ENCODE measurements at places on chromosomes 11 and 22.

- no peak for DNase-seq
Measured at GRCh38 chr22:40247976-40248375, 70.3 kb downstream of the TNRC6B start.

DNA sequence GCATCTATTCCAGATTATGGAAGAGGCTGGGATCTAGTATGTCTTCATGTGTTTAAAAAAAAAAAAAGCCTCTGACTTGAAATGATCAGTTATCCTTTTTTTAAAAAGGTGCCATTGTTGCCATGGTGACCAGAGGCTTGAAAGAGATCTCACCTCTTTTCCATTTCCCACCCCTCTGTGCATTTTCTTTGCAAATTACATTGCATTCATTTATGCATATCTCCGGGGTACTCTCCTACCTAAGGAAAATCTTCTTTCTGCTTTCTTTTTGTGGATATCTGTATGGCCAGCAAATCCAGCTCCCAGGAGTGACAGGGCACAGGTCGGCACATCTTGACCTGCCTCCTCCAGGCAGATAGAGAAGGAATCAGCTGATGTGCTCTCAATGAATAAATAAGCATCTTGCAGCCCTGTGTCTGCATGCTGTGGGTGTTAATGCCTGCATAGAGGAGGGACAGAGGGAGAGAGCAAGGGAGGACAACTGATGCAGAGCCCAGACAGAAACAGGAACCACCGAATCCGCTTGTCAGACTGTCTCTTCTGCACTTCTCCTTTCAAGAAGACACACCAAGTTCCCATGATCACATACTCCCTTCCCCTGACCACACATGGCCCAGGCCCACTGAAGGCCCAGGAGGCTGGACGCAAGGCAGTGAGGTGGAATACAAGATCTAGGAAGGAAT lies 50.9 kb downstream of the CWC15 start:
- no peak for DNase-seq

DNA sequence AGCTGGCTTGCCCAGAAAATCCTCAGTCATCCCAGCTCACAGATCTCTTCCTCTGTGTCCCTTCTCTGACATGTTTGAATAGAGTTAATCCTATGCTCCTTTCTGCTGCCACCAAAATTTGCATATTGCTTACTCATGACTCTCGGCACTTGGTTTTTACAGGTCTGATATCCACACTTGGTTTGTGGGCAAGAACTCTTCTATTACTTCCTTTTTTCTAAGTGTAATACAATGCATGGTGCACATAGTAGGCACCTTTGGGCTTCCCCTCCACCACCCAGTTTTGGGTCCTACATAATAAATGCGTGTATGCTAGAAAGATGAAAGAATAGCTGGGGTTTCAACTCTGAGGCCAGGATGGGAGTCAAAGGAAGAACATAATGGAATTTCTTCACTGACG lies 69.7 kb upstream of the GRK3 start:
- no peak for DNase-seq

DNA sequence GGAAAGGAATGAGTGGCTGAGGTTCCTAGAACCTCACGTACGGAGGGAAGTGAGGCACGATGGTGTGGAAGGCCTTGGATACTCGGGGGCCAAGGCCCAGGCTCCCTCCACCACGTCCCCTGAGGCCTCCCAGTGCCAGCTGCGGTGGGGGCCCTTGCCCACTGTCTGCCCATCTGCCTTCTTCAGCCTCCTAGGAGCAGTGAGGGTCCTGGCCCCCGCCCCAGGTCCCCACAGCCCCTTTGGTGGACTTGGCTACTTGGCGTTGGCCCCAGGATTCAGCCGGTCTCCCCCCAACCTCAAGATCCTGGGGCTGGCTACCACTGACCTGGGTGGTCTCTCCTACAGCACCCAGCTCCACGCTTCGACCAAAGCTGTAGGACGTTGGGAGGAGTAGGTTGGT lies 373.6 kb downstream of the TBC1D22A start:
- no peak for DNase-seq

DNA sequence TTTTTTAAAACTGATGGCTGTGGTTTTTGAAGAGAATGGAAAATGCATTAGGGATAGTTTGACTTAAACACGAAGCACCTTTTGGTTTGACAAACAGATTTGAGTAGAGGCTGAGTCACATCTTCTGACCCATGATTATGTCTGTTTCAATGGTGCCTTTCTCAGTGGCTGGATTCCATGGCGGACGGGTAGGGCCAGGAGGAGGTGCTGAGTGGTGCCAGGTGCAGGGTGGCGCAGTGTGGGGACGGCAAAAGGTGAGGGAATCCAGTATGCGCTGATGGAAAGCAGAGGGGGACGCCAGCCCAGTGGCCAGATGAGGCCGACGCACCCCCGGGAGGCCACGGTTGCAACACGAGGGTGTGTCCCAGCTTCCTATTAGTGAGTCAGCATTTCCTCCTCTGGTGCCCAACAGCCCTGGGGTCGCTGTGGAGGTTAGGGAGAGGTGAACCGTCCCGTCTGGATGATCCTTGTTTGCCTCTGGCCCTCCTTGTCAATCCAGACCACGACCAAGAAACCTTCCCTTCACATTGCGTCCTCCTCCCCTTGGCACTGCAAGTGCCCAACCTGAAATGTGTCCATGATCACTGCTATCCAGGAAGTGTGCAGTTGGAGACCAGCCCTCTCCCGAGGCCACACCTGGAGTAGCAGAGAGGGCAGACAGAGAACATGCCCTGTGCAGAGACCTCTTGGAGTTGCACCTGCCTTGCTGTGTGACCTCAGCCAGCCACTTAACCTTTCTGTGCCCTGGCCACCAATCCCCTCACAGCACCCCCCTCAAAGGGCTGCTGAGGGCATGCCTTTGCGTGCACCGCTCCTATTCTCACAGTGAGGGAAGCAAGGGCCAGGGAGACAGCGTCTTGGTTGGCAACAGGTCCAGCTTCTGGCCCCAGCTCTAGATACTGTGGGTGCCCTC lies 32.5 kb upstream of the ATXN10 start:
- peak; percentile 42 for DNase-seq

DNA sequence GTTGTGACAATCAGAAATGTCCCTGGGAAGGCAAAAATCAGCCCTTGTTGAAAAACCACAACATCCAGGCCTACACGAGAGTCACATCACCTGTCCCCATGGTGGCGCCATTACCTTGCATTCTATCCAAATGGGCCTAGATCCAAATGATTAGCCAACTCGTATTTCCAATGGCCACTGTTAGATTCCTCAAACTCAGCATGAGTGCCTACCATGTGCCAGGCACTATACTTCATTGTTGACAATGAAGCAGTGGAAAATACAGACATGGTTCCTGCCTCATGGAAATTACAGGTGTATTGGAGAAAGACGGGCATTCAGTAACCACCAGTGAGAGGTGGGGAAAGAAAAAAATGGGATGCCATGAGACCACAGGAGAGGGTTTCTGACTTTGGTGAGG lies 29.8 kb upstream of the CREB3L1 start:
- peak; percentile 64 for DNase-seq

DNA sequence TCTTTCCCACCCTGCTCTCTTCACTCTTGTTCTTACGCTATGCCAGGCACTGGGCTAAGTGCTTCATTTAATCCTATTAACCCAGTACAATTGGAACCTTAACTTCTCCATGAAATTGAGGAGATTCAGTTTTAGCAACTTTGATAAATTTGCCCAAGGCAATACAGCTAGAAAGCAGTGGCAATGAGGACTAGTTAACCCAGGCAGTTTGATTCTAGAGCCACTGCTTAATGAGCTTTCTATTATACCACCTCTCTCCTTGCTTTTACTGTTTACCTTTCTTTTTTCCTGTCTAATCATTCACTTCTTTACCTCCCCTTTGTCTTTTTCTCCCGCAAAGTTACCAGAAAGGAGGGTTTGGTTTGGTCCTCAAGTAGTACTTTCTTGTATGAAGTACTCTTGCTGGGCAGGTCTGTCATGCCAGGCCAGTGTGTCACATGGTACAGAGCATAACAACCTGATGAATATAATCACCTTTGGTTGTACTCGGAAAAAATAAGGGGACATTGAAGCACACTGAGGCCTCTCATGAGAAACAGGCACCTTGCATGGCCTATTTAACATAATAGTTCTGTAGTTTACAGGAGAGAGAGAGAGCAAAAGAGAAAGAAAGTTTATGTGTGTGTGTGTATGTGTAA lies 70.6 kb downstream of the PDHX start:
- DNase-seq: no peak

GRCh38 chr11:44776551-44777208 lies 49.9 kb downstream of the TSPAN18 start:
- DNase-seq: peak; percentile 19

DNA sequence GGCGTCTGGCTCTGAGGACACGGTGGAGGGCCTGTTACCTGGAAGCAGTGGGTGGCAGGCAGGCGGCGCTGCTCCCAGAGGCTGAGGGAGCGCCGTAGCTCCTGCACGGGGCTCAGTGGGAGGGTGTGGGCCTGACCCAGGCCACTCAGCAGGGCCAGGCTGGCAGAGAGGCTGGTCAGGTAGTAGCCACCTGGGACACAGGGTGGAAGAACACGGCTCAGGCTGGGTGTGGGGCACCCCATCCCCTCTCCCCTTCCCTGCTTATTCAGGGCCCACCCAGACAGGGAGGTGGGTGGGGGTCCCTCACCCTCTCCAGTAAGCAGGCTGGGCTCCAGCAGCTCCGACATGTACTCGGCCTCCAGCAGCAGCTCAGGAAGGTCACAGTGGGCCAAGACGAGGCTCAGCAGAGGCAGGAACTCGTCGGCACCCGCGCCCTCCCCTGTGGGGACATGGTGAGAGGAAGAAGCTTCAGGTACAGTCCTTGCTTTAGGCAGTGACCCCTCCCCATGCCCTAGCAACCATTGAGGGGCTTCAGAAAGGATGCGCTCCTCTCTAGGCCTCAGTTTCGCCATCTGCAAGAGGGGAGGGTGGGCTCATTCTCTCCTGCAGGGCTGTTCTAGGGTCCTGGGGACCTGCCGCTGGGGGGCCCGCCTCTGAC lies 2.9 kb downstream of the RIN1 start:
- DNase-seq: no peak

DNA sequence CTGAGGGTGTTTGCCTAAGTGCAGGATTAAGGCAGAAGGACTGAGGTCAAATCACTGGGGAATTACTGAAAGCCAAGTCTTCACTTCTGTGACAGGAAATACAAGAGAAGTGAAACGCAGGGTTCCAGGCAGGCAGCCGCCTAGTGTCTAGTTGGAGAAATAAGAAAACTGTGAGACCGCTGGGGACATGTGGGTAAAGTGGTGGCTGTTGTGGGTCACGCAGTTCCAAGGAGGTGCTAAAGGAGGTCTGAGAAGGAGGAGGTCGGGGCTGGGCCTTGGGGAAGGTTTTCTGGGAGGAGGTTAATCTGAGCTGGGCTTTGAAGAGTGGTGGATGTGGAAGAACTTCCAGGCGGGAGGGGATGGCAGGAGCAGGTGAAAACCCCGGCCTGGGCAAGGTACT lies 11.2 kb downstream of the MCM5 start:
- DNase-seq: no peak

- DNase-seq: no peak
Measured at GRCh38 chr11:117010808-117011540, 87.3 kb downstream of the SIK3 start.

- no peak for DNase-seq
Measured at GRCh38 chr11:32121012-32121411, 30.1 kb downstream of the RCN1 start.

DNA sequence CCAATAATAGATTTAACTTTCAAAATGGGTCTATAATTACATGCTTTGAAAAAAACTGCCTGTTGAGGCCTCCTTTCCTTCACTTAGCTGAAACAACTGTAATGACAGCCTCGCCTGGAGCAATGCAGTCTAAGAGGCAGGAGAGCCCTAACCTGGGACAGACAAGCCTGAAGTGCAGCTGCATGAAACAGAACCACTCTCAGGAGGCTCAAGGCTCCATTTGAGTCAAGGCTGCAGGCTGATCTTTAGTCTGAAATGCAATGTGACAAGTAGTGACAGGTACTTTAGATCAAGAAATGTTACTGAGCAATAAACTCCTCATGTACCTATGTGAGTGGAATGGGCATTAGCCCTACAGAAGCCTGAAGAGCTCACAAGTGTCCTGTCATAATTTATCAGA lies 414.0 kb upstream of the LUZP2 start:
- DNase-seq: no peak

DNA sequence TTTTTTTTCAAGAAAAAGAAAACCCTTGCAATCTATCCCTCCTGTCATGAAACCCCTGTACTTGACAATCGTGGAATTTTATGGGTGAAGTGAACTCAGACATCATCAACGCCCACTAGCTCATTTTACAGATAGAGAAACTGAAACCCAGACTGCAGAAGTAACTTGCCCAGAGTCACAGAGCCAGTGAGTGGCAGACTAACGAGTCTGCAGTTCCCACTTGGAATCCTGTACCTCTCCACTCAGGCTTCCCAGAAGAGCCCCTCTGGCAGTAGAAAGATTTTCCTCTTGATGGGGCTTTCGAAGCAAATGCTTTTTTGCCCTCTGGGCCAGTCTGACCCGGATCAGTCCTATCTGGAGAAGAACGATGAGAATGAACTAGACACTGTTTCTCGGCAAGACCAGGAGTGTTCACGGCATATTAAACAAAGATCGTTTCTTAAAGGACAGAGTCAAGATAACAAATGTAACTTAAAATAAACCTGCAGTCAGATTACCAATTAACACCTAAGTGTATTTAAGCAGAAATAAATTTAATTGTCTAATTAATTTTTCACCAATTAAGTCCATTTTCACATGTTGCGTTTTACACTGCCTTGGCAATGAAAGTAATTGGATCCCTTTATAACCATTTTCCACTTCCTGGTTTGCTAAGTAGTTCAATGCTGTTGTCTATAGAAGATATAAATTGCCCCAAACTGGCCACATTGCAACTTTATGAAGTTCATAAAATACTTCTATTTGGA lies 61.3 kb upstream of the CREB3L1 start:
- DNase-seq: no peak

- peak; percentile 42 for DNase-seq
Measured at GRCh38 chr22:46047841-46048595, 71.1 kb upstream of the WNT7B start.

DNA sequence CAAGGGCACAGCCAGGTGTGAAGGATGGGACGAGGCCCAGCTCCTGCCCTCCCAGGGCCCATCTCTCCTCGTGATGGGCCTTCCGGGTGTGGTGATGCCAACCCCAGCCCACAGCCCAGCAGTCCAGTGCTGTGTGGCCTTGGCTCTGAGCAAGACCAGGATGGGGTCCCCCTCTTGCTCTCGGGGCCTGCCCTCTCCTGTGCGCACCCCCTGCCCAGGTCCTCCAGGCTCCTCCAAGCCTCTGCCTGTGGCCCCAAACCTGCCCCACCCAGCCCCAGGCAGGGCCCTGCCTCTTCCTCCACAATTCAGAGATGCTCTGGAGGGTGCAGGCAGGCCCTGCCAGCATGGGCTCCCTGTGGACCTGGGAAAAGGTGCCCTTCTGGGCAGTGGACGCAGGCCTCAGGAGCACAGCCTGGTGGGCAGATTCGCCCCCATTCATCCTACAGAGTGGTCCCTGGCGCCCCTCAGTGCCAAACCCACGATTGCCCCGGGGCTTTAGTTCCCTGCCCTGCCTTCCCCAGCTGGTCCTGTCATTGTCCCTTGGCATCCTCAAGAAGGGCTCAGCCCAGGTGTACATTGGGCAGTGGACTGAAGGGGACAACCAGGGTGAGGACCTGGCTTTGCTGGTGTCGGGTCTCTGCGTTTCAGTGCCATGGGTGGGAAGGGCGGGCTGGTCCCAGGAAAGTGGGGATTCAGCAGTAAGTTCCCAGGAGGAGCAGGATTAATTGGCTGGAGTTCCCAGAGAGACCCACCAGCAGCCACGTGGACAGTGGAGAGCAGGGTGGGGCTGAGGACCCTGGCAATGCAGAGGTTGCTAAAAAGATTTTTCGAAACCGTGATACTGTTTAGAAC lies 19.8 kb downstream of the EIF1AD start:
- no peak for DNase-seq

Data from left lobe of liver (tissue), 2 donors.